HCT116 (cell line): ENCODE measurements at places on chromosomes 1 and 21. TPM values are rescaled to one million over a fixed set of nuclear protein-coding genes. Genes with fewer than 3 reads are reported as not detected.

GRCh38 chr1:110542725-110543124 is 23.8 kb upstream of the KCNA10 start:
- no peak for DNase-seq

GRCh38 chr1:98763488-98764150 is 102.1 kb downstream of the SNX7 start:
- no peak for DNase-seq

DNA sequence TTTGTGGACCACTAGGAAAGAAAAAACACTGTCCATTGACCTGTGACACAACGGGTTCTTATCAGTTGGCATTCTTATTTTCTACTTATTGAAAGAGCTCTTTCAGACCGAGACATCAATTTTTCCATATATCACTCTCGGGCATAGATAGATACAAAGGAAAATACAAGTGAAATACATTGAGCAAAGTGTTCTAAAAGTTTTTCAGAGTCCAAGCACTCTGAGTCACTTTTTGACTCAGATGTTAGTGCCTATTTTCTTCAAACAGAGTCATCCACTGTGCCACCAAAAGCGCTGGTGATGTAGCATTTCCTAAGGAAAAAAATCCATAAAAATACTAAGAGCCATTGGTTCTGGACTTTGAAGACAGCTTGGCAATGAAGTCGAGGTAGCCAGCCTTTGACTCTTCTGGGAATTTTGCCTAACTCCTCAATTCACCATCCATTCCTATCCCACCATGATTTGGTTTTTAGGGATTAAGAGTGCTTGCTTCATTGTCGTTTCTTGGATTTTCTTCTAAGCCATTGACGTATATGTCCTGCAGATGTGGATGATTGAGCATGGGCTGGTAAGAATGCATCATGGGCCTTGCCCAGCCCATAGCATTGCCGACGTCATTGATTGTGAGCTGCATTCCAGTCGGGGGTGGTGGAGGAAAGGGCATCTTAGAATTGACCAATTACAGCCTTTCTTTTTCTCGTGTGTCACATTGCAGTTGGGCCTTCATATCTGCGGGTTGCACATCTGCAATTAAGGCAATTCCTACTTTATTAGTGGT is 10.6 kb downstream of the GALNT2 start:
- DNase-seq: no peak

GRCh38 chr1:19800076-19800804 is 524 bp upstream of the TMCO4 start:
- DNase-seq: no peak

- peak; percentile 22 for DNase-seq
Observed at GRCh38 chr1:202274611-202275010, 67.1 kb downstream of the UBE2T start.

DNA sequence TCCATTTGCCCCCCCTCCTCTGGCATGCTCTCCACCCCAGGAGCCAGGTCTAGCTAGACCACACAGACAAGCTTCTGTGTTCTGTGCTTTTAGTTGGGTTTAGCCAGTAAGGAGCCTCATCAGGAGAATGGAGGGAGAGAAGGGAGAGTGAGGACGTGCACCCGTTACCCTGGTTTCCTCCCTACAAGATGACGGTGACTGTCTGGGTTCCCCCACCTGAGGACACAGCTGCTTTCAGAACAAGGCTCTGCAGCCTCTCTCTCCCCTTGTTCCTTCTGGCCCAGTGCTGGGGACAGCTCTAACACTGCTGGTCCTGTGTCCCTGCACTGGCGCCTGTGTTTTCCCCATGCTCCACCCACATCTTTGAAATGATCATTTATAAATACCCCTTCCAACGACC is 184.4 kb upstream of the GALNT2 start:
- no peak for DNase-seq

DNA sequence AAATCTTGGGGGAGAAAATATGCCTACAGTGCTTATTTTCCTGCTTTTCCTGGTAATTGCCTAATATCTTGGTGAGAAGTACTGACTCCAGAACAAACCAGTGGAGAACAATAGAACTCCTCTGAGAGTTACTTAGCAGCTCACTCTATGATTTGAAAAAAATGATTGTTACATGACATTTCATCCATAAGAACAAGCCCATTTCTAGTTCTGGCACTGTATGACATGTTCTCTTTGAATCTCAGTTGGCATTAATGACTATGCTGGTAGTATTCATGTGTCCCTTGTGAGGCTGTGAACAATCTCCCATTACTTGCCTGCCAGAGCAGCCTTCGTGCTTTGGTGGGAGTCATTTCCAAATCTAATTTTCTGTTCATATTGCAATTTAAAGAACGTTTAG is 58.0 kb downstream of the CLIC4 start:
- DNase-seq: no peak

The LEFTY1 gene
- 0.64 TPM for total RNA-seq
